ENCODE measurements at places on chromosomes 4 and X. TPM values are rescaled to one million over a fixed set of nuclear protein-coding genes. Genes with fewer than 3 reads are reported as not detected.

Gene KLB
- not detected for total RNA-seq

Gene CT83
- not detected for total RNA-seq

Gene SPP1
- 199 TPM for total RNA-seq

Gene ADAM29
- total RNA-seq, result not detected

Gene HEPH
- 58.2 TPM for total RNA-seq

Gene FGA
- total RNA-seq, result not detected

Gene CT45A2
- total RNA-seq, result not detected

DNA sequence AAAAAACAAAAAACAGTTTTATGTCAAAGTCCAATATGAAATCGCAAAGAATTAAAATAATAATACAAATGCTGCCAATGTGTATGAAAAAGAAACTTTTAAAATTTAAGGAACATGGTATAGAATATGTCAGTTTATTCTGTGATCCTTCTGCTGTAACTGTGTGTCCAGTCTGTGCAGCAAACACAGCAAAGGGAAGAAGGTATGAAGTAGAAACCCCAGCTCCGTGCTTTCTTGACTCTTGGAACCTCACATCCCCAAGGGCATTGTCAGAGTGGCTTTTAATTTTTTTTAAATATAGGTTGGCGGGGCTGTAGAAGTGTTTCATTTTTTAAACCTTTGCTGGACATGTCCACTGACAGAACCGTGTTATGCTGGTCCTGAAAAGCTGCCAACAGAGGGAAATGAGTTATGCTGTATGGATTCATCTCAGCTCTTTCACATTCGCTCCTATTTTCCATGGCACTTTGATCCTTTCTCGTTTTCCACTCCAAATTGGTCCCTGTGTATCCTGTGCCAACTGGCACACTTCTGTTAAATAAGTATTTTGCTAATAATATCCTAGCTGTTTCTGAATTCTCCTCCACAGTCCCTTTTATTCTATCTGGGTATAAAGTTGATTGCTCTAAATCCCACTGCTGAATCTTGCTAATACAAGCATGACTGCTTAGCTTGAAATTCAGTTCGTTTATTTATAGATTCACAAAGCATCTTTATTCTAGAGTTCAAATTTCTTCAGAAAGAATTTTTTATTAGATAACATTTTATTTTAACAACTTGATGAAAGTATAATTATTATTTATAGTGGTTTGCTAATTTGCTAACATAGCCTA, 127.0 kb upstream of the DDIT4L start:
- H3K27me3 ChIP-seq, result no peaks in the 10 kb centered on the region
- no peak for DNase-seq
- no peak overlapping the region for H3K27ac ChIP-seq
- H3K4me3 ChIP-seq, result peak overlapping the region; percentile 34

GRCh38 chr4:151853034-151853433, 92.2 kb upstream of the GATB start:
- H3K27ac ChIP-seq, result no peak overlapping the region
- H3K27me3 ChIP-seq, result peaks cover 1% of the 10 kb centered on the region
- no peaks in the 10 kb centered on the region for H3K4me1 ChIP-seq
- no peaks in the 10 kb centered on the region for H3K36me3 ChIP-seq
- DNase-seq, result no peak
- H3K4me3 ChIP-seq, result no peak overlapping the region

GRCh38 chr4:1266881-1267763, 18.2 kb upstream of the CTBP1 start:
- no peaks in the 10 kb centered on the region for H3K27me3 ChIP-seq
- H3K36me3 ChIP-seq, result no peaks in the 10 kb centered on the region
- DNase-seq, result no peak
- H3K4me1 ChIP-seq, result no peaks in the 10 kb centered on the region

DNA sequence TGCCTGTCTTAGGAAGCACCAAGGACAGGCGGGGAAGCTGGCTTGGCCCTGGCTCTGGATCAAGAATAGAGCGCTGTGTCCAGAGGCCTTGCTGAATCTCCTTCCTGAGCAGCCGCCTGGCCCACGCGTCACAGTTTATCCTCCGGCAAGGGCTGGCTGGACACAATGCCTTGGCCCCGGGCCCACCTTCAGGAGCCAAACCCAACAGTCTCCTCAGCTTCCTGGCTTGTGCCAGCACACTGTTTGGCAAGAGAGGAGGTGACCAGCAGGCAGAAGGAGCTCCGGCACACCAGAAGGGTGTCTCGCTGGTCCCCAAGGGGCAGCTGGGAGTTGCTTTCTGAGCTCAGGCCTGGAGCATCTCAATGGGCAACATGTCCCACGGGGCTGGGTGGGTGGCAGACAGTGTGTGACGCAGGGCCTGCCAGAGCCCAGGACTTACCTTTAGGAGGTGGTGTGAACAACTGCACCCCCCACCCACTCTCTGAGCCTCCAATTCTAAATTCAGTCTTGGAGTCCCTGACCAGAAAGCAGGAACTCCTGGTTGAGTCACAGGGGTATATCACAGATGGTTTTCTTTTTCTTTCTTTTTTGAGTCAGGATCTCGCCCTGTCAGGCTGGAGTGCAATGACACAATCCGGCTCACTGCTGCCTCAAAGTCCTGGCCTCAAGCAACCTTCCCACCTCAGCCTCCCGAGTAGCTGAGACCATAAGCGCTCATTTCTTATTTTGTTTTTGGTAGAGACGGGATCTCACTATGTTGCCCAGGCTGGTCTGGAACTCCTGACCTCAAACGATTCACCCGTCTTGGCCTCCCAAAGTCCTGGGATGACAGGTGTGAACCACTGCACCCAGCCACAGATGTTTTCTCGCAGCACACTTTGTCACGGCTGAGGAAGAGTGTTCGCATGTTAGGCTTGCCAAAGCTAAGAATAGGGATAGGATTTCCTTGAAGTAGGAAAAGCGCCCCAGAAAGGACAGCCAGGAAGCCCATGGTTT, 361.2 kb downstream of the BCOR start:
- peaks cover 2% of the 10 kb centered on the region for H3K4me1 ChIP-seq
- H3K27ac ChIP-seq, result no peak overlapping the region
- H3K4me3 ChIP-seq, result no peak overlapping the region

DNA sequence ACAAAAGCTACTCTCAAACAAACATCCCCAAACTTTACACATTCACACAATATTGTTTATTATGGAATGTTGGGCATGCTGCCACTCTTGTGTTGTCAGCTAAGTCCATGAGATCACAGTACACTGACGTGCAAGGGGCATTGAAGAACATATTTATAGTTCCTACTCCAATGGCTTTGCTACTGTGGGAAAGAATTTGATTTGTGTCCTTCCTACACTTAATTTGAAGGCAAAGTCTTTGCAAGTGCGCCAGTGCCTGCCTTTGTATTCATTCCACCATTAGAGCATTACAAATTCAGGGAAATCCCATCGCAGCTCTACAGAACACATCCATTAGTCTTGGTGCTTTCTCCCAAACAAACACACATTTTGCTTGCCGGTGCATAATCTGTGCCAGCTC, 45.4 kb upstream of the FTHL17 start:
- no peaks in the 10 kb centered on the region for H3K36me3 ChIP-seq
- H3K27ac ChIP-seq, result no peak overlapping the region
- H3K4me1 ChIP-seq, result no peaks in the 10 kb centered on the region
- no peaks in the 10 kb centered on the region for H3K27me3 ChIP-seq

DNA sequence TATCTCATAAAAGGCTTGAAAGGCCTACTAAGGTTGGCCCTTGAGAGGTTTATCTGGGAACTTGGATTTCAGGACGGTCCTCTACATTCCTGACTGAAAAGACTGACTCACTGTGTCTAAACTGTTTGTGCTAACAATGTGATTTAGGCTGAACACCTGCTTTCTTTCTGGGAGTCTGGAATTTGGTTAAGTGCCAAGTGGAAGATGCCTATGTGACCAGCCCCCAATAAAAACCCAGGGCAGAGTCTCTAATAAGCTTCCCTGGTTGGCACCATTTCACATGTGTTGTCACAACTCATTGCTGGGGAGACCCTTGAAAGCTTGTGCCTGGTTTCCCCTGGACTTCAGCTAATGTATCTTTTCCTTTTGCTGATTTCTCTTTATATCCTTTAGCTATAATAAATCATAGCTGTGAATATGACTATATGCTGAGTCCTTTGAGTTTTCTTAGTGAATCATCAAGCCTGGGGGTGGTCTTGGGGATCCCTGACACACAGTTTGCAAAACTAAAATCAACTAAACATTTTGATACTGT, 55.1 kb downstream of the GPR82 start:
- no peak overlapping the region for H3K27ac ChIP-seq
- no peaks in the 10 kb centered on the region for H3K4me1 ChIP-seq
- no peaks in the 10 kb centered on the region for H3K36me3 ChIP-seq
- no peaks in the 10 kb centered on the region for H3K27me3 ChIP-seq

DNA sequence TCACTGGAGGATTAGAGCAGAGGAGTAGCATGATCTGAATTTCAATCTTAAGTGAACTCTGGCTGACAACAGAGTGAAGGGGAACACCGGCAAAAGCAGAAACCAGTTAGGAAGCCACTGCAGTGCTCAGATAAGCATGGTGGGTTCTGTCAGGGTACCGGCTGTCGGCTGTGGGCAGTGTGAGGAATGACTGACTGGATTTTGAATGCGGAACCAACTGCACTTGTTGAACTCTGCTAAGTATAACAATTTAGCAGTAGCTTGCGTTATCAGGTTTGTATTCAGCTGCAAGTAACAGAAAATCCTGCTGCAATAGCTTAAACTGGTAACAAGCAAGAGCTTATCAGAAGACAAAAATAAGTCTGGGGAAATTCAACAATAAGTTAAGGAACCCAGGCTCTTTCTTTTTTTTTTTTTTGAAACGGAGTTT, 5.2 kb downstream of the HTT start:
- H3K4me3 ChIP-seq, result no peak overlapping the region
- H3K36me3 ChIP-seq, result no peaks in the 10 kb centered on the region
- no peak for DNase-seq
- no peaks in the 10 kb centered on the region for H3K4me1 ChIP-seq
- H3K27me3 ChIP-seq, result no peaks in the 10 kb centered on the region
